Activated CD4-positive, alpha-beta T cell treated with anti-CD3 and anti-CD28 coated beads, Interleukin-2, amount 10 ng/mL, durations not matched to agents 7 days and 5 days (primary cell): ENCODE measurements at places on chromosomes 6 and 20.

DNA sequence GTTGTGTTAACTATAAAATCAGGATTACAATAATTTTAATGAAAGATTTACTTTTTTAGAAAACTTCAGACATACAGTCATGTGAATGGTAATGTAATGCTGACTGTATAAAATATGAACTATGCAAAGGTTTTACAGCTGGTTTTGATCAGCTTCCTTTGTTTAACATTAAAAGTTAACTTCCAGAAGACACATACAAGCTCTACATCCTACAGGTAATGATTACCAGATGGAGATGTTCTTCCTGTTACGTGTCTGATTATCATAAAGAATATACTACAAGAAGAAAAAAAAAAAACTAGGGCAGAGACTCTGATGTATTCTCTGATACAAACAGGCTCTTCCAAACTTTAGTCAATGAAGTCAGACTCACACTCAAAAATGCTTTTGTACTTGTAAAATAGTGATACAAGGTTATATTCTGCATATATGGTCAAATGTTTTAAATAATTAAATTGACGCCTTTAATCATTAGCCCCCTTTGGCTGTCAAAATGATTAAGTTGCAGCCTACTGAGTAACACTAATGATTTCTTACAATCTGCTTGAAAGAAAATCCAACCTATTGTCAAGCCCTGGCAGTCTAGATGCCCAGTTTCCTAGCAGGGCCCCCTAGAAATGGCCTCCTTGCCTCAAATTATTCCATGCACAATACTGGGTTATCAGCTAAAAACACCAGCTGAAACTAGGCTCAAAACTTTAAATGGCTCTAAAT lies 251.8 kb upstream of the RUNX2 start:
- no peak for DNase-seq

GRCh38 chr6:143279385-143279784 lies 171.1 kb downstream of the ADAT2 start:
- no peak for DNase-seq

DNA sequence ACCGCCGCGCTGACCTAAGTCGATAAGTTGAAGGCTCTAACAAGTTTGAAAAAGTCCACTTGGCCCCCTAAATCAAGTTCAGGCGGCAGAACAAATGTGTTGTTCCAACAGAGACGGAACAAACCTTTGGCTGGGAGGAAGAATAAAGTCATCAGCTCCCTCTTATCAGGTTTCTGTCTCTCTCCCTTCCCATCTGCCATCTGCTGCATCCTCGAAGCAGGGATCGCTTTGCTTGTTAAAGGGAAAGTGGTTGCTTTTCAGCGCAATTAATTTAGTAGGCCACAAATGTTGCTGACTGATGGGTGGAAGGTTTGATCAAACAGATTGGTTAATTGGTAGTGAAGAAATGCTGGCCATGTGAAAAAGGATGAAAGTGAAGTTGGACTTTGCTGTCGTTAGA lies 64.3 kb downstream of the CDH4 start:
- no peak for DNase-seq

DNA sequence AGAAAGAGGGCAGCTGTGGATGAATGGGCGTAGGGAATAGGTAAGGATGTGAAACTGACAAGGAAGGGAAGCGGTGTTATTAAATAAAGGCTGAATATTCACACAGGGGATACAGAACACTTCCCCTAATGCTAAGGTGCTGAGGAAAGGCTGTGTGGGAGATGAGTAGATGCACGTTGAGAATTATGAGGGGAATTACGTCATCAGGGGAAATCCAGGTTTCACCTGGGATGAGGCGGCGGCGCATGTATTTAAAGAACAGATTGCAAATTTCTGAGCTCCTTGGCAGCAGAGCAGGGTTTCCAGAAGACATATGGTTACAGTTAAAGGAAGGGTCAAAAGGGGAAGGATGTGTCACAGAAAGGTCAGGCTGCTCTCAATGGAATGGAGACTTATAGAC lies 28.7 kb upstream of the EDN1 start:
- DNase-seq: no peak

DNA sequence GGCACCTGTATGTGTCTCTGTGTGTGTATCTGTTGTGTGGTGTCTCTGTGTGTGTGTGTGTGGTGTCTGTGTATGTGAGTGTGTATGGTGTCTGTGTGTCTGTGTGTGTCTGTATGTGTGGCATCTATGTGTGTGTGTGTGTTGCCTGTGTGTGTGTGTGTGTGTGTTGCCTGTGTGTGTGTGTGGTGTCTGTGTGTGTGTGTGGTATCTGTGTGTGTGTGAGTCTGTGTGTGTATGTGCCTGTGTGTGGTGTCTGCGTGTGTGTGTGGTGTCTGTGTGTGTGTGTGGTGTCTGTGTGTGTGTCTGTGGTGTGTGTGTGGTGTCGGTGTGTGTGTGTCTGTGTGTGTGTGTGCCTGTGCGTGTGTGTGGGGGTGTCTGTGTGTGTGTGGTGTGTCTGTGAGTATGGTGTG lies 31.7 kb upstream of the VEGFA start:
- no peak for DNase-seq

- no peak for DNase-seq
Observed at GRCh38 chr6:155309150-155309549, 5.1 kb downstream of the TFB1M start.

DNA sequence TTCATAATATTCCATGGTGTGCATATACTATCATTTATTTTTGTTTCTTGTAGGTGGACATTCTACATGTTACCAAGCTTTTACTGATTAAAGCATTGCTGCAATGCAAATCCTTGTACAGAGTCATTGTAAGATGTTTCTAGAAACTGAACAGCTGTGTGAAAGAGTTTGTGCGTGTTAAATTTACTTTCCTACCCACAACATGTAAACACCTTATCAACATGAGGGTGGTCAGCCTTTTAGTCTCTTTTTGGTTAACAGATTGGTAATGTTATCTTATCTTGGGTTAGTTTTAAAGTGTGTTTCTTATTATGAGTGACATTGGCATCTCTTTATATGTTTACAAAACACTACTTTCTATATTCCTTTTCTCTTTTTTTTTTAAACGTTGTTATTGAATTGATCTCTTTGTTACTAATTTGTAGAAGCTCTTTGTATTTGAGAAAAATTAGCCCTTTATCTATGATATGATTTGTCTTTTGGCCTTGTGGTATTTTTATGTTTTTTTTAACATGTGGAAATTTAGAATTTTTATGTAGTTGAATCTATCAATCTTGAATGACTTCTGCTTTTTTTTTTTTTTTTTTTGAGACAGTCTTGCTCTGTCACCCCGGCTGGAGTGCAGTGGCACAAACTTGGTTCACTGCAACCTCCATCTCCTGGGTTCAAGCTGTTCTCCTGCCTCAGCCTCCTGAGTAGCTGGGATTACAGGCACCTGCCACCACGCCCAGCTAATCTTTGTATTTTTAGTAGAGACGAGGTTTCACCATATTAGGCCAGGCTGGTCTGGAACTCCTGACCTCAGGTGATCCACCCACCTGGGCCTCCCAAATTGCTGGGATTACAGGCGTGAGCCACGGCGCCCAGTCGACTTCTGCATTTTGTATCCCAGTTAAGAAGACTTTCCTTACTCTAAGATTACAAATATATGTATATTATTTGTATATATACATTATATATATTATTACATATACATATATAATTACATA lies 112.1 kb downstream of the TCP11 start:
- DNase-seq: no peak

GRCh38 chr6:154986787-154987235 lies 8.3 kb upstream of the TIAM2 start:
- DNase-seq: no peak

DNA sequence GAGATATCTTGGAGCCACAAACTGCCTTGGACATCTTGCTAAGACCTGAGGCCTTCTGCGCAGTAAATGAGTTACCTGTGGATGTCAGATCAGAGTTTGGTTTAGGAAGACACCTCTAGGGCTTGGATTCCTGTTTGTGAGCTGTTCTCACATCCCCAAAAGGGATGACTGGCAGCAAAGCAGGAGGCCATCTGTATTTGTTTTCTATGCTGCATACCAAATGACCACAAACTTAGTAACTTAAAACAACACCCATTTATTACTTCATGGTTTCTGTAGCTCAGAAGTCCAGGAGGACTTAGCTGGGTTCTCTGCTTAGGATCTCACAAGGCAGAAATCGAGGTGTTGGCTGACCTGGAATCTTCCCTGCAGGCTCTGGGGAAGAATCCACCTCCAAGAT lies 116.7 kb downstream of the UNC5CL start:
- no peak for DNase-seq

GRCh38 chr6:152984513-152984872 lies 1.7 kb upstream of the FBXO5 start:
- DNase-seq: no peak

GRCh38 chr6:107228754-107229153 lies 113.4 kb upstream of the BEND3 start:
- no peak for DNase-seq

DNA sequence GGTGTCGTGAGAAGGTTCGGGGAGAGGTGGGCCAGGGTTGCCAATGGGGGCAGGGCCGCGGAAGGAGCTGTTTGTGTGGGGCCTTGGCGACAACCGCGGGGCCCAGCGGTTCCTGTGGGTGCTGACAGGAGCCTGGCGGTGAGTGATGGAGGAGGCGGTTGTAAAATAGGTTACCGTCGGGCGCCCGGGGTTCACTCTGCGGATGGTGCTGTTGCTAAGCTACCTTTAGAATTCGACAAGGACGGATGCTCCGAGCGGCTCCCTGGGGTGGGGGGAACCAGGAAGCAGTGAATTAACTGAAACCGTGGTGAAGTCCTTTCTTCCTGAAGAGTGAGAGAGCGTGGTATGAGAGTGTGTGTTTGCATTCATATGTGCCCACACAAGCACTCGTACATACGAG lies 61.7 kb downstream of the CDH22 start:
- DNase-seq: peak; percentile 8

DNA sequence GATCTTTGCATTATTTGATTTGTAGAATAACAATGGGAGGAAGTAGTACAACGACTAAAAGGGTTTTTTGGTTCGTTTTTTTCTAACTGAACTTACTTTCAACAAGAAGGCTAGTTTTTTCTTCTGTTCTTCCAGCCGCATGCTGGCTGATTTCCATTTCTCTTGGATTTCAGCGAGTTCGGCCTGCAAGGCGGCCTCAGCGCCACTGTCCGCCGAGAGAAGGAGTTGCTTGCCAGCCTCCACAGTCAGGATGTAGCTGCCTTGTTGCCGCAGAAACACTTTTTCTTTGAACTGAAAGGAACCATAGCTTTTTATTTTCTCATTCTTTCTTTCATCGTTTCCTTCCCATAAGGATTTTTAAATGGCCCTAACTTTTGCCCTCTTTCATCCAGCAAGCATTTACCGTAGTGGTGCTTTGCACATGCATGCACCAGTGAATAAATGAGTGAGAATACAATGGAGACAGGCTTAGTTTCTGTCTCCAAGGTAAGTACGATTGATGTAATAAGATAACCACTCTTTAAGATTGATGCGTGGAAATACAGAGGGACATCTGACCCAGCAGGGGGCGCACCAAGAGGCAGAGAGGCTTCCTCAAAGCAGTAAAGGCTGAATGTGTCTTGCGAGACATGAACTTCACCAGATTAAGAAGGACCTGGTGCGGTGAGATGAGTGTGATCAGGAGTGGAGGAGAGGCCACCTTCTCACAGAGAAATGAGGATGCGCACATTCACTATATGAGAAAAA lies 398.8 kb downstream of the ESR1 start:
- DNase-seq: peak; percentile 38

DNA sequence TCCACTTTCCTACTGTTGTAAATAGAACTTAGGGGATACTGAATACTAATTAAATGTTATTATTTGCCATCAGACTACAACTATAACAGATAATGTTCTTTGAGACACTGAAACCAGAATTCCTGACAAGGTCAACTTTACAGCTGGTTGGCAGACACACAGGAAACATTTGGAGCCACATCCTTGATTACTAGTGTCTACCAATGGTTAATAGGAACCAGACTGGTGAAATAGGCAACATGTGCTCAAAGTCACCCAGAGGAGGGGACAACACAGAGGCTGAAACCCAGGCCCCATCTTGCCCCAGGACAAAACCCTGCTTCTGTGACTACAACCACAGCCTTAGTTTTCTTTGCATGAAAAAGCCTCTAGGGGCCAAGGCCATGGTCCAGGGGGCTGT lies 47.8 kb upstream of the NT5E start:
- no peak for DNase-seq

DNA sequence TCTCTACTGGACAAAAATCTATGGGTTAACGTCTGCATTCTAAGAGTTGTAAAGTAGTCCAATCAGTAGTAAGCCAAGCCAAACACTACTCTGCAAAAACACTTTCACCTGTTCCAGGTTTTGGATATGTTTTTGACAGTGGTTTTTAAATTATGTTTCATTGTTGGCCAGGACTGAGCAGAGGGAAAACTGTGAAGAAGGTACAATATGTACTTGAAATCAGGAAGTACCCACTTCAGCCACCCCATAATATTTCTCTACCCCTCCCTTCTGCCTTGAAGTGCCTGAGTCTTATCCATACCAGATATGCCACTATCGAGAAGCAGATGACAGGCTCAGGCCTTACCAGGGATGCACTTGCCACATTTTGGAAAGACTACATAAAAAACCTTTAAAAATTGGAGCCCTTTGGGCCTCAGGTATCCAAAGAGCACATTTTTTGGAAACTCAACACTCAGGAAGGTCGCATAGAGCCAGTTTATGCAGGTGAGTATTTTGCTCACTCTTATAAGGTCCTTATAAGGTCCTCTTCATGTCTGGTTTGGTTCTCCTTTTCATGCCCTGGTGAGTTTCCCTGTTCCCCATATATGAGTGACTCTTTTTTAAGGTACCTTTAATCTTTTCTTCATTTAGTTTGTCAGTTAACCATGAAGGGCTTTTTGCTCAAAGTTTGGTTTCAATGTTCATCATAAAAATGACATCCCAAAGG lies 859.3 kb upstream of the FLRT3 start:
- DNase-seq: no peak

GRCh38 chr6:46053039-46053933 lies 37.6 kb upstream of the CLIC5 start:
- DNase-seq: no peak

DNA sequence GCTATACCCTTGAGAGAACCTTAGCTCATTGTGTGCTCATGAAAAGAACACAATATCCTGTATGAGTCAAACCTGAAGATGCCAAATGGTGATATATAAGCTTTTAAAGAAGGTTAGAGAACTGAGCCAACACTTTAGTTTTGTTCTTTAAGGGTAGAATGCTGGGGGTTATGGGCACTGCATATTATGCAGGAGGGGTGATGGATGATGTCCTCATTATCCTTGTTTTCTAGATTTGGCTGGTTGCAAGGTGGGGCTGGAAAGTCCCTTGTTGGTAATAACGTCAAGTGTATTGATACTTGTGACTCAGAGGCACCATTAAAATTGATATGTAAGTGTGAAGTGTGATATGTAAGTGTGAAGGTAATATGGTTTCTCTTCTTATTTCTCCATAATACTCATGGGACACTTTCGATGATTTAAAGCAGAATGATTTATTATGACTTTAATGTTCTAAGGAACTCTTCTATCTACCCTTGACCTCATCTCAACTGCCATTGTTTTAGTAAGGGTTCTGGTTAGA lies 113.7 kb upstream of the DTNBP1 start:
- no peak for DNase-seq

GRCh38 chr6:96620851-96621250 lies 57.9 kb downstream of the FHL5 start:
- no peak for DNase-seq
